ENCODE measurements at places on chromosomes 3 and 15.

- no peak for DNase-seq
Observed at GRCh38 chr3:123037015-123037375, 9.4 kb upstream of the SEMA5B start.

- no peak for DNase-seq
Observed at GRCh38 chr3:13584901-13585300, 36.0 kb downstream of the FBLN2 start.

DNA sequence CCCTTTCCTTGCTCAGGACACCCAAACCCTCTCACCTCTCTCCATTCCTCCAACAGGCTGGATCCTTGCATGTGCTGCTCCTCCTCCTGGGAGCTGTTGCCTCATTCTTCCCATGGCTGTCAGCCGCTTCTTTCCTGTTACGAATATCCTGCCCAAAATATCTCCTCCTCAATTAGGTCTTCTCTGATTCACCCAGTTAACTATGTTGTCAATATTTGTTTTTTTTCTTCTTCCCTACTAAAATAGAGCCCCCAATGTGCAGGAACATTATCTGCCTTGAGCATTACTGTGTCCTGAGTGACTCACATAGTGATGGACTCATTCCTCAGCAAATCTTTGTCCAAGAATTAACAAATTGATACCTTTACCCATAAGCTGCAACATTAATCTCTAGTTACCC is 357.2 kb downstream of the CLSTN2 start:
- no peak for DNase-seq

GRCh38 chr15:77180757-77181156 is 109.8 kb upstream of the TSPAN3 start:
- no peak for DNase-seq

- no peak for DNase-seq
Observed at GRCh38 chr3:50971487-50971924, 296.8 kb downstream of the DOCK3 start.
